ENCODE measurements at places on chromosomes 16 and 17. TPM values are rescaled to one million over a fixed set of nuclear protein-coding genes. Genes with fewer than 3 reads are reported as not detected.

DNA sequence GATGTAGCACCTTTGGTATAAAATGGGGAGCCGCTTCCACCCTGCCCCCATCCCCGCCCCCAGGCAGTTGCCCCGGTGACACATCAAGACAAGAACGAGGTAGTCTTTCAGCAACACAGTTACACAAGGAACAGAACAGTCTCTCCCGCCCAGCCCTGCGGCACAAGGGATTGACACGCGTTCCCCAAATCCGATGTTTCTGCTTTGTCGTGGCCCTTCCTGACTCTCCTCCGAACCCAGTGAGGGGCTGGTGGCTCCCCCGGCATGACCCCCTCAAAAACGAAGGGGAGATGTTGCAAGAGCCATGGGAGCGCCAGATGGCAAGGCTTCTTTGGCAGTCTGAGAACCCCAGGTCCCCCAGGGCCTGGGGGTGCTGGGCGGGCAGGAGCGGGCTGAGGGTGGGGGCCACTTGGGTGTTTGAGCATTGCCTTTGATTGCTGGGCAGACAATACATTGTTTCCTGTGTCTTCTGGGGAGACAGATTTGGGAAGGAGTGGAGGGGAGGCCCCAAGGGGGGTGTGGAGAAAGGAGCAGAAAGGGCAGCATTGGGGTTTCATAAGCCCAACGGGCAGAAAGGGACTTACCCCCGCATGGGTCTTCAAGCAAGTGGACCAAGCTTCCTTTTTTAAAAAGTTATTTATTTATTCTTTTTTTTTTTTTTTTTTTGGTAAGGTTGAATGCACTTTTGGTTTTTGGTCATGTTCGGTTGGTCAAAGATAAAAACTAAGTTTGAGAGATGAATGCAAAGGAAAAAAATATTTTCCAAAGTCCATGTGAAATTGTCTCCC is 16.6 kb downstream of the COL1A1 start:
- DNase-seq, result no peak

- DNase-seq, result peak; percentile 80
These were observed 64.6 kb downstream of the CDK5R1 start for GRCh38 chr17:32551186-32551955.

GRCh38 chr16:30741461-30741914 is 6.7 kb upstream of the PHKG2 start:
- peak; percentile 94 for DNase-seq

DNA sequence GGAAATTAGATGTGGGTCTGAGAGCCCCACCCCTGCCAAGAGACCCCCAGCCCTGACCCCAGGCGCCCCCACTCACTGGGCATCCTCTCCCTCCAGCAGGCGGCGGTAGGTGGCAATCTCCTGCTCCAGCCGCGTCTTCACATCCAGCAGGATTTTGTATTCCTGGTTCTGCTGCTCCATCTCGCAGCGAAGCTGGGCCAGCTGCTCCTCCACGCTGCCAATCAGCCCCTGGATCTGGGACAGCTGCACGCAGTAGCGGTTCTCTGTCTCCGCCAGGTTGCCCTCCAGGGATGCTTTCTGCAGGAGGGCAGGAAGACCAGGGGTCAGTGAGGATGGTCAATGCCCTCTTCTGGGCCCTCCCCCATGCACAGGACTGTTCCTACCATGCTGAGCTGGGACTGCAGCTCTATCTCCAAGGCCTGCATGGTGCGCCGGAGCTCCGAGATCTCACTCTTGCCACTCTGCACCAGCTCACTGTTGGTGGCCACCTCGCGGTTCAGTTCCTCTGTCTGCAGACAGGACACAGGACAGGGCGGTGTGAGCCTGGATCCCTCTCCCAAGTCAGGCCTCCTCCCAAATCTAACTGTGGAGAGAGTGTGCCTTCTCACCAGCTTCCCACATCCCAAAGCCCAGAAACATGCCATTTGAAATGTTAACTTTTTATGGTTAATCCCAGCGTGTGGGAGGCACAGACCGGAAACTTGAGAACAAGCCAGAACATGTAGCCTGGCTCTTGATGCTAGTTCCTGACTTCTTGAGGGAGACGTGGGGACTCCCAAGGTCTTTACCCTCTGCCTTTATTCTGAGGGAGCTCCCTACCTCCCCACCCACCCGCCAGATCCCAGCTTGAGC is 3.6 kb downstream of the KRT17 start:
- DNase-seq, result no peak

- DNase-seq, result peak; percentile 30
These were observed 292.2 kb downstream of the TOX3 start for GRCh38 chr16:52254746-52255145.

DNA sequence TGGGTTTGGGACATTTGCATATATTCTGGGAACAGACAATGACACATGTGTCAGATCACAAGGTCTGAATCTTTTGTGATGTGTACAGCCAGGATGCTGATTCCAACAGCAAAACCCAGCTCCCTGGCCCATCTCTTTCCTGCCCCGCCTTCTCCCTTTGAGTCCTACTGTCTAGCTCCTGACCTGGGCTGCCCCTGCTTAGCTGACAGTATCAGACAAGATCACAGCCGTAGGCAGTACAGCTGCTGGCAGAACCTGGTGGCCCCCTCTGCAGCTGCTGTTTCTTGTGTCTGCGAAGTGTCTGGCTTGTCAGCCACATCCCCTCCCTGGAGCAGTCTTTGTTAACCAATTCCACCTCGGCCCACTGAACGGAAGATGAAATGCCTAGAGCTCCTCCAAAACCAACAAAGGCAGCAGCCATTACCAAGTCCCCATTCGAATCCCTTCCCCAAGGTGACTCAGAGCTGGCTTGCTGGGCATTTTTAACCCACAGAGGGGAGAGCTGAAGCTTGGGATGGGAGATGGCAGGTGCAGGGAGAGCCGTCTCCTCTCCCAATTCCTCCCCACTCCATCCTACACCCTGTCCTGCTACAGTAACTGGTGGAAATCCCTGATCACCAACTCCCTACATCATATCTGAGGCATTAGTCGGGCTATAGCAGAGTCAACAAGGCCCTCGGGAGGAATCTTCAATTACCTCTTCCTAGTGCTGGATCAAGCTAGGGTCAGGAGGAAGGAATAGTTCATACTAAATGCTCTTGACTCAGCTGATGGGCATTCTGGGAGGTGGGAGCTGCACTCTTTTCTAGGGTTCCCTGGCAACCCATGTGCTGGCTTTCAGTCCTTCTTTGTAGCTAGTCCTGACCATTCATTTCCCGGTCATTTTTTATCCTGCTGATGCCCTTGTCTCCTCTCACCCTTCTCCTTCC is 5.8 kb downstream of the PIPOX start:
- DNase-seq, result no peak

GRCh38 chr17:37318931-37319594 is 56.7 kb upstream of the C17orf78 start:
- no peak for DNase-seq

DNA sequence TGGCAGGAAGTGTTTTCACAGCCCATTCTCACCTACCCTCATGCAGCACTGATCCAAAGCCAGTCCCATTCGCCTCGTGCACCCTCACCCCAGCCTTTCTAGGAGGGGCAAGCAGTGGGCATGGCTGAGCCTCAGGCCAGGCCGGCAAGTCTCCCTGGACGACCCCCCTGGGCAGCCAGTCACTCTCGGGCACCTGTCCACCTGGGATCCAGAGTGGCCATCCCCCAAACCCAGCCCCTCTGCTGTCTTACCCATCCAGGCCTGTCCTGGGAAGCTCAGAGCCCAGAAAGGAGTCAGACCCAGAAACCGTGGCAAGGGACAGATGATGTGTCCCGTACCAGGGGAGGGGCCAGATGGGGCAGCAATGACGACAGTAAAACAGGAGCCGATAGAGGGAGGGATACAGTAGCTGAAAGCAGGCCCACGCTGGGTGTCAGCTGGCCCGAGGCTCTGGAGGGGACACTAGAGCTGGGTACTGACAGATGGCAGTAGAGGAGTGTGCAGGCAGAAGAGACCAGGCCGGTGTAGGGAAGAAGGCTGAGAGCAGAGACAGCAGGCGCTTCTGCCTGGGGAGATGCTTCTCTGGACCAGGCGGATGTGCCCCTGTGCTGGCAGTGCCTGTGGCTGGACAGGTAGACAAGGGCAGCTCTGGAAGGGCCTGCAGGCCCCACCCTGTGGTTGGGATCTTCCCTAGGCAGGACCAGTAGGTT is 5.8 kb downstream of the CMTM3 start:
- DNase-seq, result no peak

DNA sequence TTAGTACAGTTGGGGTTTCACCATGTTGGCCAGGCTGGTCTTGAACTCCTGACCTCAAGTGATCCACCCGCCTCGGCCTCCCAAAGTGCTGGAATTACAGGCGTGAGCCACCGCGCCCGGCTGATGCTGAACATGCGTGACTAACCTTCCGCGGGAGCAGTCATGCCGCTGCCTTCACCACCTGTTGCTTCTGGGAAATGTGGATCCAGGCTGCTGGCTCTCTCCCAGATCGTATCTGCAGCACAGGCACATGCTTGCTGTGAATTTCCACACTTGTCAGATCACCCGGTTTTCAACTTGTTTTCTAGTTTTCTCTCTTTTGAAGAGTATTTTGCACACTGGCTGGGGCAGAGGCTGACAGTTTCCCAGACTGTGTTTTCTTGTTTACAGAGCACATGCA is 97.9 kb downstream of the ADCY9 start:
- DNase-seq, result peak; percentile 56

DNA sequence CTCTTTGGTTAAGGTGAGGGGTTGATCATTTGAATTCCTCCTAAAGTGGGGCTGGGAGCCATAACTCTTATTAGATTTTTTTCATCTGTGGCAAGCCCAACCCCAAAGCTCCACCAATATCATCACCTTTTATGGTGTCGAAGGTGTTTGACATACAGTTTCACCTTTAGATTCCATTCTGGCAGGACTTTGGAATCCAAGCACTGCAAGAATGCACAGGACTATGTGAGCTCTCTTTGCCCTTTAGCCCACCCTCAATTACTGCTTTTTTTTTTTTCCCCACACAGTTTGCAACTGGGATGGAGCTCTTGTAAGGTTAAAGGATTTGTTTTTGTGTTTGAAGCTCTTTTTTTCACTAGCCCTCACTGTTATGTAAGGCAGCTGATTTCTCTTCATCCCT is 154.0 kb upstream of the KCNJ16 start:
- DNase-seq, result no peak

DNA sequence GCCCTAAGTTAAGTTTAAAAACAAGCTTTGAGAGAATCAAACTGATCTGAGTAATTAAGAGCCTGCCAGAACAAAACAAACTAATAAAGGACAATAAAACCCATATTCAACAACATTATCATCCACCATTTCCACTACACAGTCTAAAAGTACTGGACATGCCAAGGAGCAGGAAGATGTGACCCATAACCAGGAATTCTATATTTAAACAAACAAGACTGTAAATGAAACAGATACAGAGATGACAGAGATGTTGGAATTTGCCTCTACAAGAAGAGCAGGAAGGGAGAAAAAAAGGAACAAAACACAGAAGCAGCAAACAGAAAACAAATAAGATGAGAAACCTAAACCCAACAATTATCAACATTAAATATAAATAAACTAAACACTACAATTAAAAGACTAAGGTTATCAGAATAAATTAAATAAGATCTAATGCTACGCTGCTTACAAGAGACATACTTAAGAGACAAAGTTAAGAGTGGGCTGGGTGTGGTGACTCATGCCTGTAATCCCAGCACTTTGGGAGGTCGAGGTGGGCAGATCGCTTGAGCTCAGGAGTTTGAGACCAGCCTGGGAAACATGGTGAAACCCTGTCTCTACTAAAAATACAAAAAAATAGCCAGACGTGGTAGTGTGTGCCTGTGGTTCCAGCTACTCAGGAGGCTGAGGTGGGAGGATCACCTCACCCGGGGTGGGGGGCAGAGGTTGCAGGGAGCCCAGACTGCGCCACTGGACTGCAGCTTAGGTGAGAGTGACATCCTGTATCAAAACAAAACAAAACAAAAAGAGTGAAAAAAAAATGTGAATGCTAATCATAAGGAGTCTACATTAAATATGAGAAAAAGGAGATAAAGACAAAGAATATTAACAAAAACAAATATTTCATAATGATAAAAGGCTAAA is 50.6 kb downstream of the CREBBP start:
- no peak for DNase-seq

DNA sequence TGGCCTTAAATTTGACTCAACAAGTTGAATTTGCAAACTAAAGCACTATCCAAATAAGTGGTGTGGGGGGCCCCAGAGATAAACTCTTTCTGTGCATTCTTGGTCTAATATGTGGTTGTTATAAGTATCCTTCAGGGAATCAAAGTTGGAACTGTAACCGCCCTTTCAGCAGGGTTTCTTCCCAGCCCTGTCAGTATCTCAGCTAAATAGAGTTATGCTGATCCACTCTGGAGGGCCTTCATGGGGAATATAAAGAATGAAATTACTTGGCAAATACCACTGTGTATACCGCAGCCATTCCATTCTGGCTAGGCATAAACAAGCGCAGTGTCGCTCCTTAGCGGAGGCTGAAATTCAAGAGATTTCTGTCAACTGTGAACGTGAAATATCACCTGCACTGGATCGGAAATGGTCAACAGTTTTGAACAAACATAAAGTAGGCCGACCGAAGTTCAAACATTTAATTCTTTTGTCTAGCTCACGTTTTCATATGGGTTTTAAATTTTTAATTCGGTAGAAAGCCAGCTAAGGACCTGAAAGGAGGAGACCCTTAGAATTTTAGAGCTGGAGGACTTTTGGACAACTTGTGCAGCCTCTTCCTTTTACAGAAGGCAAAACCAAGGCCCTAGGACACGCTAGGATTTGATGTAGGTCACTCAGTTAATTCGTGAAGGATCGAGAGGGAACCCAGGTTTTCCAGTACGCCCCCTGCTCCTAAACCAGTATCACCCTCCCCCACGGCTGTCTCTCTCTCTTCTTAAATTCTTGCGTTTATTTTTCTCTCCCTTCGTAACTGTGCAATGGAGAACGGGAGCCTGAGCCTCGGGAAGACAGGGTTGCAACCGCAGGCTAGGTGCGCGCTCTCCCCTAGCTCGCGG is 74.7 kb downstream of the CHD9 start:
- no peak for DNase-seq

GRCh38 chr16:68117884-68118283 is 32.7 kb downstream of the NFATC3 start:
- DNase-seq, result no peak

DNA sequence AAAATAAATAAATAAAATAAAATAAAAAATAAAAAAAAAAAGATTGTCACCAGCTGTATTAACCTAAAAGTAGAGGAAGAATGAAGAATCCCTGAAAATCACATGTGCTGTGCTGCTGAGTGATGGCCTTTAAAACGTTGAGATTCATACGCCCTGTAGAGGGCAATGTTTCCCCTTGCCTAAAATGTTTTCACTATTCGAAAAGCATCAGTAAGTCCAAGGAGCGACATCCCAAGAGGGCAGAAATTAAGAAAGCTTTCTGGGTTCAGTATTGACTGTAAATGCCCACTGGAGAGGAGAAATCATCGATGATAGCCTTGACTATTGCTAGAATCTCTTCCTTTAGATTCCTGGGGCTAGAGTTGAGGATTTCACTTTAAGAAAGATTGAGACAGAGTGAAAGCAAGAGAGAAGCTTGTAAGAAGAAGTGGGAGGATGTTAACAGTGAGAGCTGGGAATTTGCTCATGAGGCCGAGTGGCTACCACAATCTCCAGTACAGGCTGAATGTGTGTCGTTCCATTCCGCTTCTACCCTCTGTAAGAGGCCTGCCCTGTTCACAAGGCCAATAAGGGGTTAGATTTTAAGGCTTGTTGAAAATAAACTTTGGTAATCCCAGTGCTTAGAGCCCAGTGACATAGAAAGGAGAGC is 170.8 kb upstream of the FAM20A start:
- peak; percentile 87 for DNase-seq

The PRSS53 gene
- total RNA-seq, result 2.0 TPM

The DOC2A gene
- total RNA-seq, result 2.0 TPM

The KCTD19 gene
- total RNA-seq, result not detected

The SLC52A1 gene
- 0.47 TPM for total RNA-seq

The CCDC144A gene
- 3.2 TPM for total RNA-seq
